A549 treated with CORT108297 at 1 μM for 4 hours (cell line): ENCODE measurements at places on chromosomes 1 and 21. TPM values are rescaled to one million over a fixed set of nuclear protein-coding genes. Genes with fewer than 3 reads are reported as not detected.

Gene UMODL1
- not detected in 5 replicates for total RNA-seq

Gene SLC1A7
- total RNA-seq: 0.05 TPM in 1 of 5 replicates, not detected in the others

Gene DLGAP3
- total RNA-seq: 0.24 to 0.42 TPM (median 0.35 TPM) in 5 replicates

Gene REG4
- not detected in 5 replicates for total RNA-seq

Gene S100A3
- total RNA-seq: 93.8 to 105 TPM (median 100 TPM) in 5 replicates
